Fibroblast of skin of back (primary cell): ENCODE measurements at places on chromosomes 11 and 22.

- DNase-seq, result no peak
Observed at GRCh38 chr11:6571434-6572008, 31.9 kb downstream of the RRP8 start.

GRCh38 chr11:11946878-11947277 is 61.5 kb downstream of the DKK3 start:
- no peak for DNase-seq

DNA sequence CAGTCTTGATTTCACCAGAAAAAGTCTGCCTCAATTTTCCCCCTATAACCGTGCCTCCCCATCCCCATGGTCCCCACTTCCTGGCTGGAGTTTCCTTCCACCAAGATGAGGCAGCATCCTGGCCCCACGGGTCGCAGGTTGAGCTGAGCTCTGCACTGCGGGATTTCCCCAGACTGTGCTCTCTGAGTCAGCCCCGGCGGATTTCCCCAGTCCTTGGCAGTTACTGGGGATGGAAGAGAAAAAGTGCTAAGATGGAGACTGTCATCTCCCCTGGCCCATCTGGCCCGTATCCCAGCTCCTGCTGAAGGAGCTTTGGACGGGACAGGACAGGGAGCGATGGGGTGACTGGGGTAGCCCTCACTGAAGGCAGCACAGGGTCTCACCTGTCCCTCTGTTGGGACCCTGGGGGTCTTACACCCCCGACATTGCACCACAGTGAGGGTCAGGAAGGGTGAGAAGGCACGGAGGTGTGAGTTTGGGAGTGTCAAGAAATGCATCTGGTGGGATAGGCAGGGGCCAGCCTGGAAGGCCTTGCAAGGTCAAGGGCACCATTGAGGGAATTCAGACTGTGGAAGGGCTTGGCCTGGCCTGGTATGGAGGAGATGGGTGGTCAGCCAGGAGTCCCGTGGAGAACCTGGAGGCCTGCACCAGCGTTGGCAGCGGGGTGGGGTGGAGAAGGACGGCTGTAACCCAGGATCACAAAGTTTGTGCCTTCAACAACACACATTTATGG is 36.5 kb downstream of the NADSYN1 start:
- no peak for DNase-seq

DNA sequence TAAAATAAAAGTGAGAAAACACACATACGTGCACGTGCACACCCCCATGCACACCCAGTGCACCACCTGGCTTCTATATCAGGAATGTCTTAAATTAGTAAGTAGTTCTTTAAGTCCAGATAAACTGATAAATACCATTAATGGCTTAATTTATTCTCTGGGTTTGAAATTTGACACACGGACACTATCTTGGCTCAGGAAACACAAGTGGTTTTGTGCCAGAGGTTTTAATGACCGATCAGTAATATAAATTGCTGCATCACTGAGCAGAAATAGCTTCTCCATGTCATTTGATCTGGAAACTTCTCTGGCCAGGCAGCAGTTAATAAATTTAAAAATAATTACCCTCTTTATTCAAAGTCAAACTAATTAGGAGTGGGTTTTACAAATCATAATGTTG is 101.5 kb upstream of the NNMT start:
- no peak for DNase-seq

DNA sequence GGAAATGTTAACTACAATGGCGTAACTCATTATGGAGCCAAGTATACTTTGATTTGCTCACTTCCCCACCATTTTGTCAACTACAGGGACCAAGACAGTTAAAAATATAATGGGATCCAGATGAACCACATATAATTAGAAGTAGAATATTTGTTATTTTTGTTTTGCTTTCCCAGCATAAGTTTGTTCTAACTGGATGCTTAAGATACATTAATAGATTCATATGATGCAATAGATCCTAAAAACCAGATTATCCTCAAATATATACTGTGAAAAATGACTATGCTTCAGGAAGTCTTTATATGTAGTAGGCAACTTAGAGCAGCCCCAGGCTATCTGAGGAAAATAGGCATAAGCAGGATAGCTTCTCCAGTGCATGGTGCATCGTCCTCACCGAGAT is 38.3 kb downstream of the SESN3 start:
- no peak for DNase-seq

DNA sequence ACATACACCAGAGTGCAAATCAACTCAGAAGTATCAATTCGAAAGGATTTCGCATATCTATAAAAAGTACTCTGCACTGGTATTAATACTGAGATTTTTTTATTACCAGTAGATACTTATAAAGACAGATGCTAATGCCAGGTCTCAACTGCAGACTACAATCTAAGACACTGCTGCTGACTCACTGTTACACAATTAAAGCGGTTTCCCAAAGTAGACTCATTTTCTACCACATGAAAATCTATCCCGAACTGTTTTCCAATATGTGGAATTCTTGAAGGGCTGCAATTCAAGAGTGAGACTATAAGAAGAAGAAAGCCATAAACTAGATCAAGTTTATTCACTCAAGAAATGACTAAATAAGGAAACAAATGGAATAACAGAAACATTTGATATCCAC is 57.2 kb upstream of the ARHGAP32 start:
- DNase-seq, result peak; percentile 59

DNA sequence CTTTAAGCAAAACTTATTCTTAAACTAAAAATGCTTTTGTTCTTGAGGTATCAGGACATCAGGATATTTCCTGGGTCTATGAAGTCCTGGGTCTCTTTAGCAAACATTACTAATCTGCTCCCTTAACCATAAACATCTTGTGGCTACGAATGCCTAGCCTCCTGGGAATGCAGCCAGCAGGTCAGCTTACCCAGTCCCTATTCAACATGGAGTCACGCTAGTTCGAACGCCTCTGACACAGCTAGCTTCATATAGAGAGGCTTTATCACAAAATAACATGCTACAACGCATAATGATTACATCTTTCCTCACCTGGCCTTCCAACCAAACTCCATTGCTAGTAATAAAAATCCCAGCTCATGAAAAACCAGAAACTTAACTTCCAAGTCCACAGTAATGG is 17.5 kb upstream of the FIBIN start:
- DNase-seq, result peak; percentile 78

GRCh38 chr11:57972013-57972367 is 51.7 kb upstream of the OR9Q1 start:
- DNase-seq, result no peak

GRCh38 chr11:119148720-119149017 is 183 bp upstream of the ABCG4 start:
- no peak for DNase-seq

GRCh38 chr11:65646288-65646957 is 8.5 kb downstream of the SIPA1 start:
- no peak for DNase-seq

GRCh38 chr11:18468059-18468458 is 12.4 kb downstream of the LDHAL6A start:
- no peak for DNase-seq

DNA sequence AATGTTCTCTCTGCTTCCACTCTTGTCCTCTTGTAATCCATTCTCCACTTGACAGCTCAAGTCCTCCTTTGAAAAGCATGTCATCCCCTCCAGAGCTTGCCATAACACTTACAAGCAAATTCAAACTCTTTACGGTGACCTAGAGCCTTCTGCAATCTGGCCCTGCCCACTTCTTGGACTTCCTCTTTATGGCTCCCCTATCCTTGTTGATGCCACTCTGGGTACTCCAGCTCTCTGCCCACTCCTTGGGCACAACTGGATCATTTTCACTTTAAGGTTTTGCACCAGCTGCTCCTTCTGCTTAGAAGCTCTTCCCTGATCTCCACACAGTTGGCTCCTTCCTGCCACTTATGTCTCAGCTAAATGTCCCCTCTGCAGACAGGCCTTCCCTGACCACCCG is 217.9 kb downstream of the DSCAML1 start:
- no peak for DNase-seq

DNA sequence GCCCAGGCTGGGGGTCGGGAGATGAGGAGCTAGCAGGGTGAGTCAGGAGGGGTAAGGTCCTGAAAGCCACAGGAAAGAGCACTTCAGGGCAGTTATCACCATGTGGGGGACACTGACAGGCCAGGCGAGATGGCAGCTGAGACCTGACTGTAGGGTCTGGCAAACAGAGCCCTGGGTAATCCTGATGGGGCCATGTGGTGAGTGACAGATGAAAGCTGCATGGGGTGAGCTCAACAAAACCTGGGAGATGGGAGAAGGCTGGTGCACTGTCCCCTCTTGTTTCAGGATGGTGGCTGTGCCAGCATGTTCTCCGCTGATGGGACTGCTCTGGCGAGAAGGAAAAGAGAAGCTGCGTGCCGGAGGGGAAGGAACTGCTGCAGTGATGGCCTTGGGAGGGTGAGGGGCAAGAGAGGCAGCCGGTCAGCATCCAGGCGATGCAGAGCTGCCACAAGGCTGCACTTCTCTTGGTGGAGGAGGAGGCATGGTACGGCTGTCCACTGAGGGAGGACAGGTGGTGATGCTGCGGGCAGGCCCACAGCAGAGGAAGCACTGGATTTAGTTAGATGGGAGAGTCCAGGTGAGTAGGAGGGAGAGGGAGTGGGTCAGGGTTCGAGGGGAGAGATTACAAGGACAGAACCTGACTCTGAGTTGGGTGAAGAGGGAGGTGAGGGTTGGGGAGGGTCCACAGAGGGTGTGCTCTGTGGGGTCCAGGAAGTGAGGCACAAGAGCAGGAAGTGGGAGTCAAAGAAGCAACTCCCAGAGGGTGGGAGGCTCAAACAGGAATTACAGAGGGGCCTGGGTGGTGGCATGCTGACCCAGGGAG is 3.8 kb downstream of the TOP3B start:
- DNase-seq, result no peak

GRCh38 chr11:17267576-17267975 is 9.0 kb upstream of the NUCB2 start:
- no peak for DNase-seq

DNA sequence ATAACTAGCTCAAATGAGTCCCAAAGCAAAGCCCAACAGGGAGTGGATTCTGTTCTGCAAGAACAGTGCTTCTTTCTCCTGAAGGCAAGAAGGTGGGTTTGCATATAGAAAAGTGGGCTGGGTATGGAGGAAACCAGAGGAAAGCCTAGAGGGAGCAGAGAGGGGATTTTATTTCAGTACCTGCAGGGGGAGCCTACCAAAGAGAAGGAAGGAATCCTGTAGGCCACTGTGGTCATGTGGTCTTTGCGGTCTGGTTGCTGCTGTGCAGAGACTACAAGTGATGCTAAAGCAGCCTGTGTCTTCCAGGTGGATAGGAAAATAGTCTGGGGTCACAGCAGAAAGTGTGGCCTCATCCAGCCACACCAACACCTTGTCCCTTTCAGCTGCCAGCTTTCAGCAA is 33.2 kb upstream of the ZBTB16 start:
- DNase-seq, result no peak

GRCh38 chr11:95072948-95073347 is 6.2 kb downstream of the SRSF8 start:
- DNase-seq, result no peak

- peak; percentile 80 for DNase-seq
Observed at GRCh38 chr11:38814670-38815069, 2216.6 kb upstream of the RAG2 start.

DNA sequence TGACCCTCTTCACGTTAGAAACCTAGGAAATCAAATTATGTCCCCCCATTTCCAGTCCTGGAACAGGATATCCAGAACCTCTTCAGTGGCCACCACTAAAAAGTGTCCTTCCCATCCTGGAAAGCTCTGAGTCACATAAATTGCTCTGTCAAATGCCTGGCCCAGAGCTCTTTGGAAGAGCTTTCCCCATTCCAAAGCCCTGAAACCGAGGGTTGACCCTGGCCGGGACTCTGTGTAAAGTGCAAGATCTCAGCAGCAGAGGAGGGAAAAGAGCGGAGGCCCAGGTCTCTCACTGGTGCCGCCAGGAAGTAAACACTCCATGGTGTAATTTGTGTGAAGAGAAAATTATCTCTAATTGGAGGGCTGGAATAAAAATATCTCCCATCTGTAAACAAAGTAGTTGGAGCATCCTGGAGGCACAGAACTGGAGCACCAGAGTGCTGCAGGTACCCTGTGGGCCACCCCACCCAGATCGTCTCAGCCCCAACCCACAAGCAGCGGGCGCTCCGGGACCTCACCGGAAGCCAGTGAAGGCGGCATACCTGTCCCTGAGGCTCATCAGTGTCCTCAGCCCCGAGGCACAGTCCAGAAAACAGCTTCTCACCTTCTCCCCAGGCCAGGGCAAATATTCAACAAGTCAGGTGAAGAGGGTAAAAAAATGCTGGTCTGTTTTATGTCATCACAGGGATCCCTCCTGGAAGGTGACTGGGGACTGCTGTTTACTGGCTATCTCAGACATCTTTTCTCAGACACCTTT is 4.7 kb upstream of the JAM3 start:
- no peak for DNase-seq

DNA sequence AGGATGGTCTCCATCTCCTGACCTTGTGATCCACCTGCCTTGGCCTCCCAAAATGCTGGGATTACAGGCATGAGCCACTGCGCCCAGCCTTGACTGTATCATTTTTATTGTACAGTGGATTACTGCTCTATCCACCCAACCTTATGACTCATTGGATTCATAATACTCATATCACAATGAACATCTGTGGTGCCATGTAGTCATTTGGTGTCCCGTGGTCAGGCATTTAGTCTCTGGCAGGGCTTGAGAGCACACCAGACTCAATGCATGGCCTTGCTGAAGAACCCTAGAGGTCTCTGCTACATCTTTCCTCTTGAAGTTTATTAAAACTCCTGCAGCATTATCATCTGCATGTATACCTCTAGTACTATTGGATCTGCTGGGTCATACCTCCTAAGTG is 98.0 kb upstream of the LDLRAD3 start:
- DNase-seq, result no peak

DNA sequence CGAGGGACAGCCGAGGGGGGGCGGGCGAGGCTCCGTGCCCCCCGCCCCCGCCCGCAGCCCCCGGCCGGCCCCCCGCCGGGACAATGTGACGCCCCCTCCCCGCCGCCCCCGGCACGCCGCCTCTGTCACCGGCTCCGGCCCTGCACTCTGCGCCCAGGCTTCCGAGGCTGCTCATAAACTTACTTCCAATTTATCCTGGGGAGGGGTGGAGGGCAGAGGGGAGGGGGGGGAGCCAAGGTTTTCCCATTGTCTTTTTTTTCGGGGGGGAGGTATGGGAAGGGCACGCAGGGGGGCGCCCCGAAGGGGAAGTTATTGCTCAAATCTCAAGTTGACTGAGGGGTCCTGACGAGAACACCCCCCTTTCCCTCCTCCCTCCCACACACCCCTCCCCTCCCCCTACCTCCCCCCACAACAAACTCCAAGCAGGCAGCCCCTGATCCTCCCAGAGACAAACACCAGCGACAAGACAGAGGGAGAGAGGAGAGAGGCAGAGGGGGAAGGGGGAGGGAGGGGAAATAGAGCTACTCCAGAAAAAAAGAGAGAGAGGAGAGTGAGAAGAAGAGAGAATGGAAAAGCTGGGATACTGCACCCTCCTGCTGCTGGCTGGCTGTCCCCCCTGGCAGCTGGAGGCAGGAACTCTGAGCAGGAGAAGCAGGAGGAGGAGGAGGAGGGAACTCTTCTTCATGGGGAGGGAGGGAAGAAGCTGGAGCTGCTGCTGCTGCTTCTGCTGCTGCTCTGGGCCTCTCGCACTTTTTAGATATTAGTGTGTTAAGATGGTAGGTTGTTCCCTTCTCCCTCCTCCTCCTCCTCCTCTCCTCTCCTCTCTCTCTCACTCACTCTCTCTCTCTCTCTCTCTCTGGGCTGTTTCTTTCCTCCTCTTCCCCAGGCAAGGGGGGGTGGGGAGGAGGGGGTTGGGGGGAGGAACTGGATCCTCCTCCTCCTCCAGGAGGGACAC is 631 bp downstream of the PHF21A start:
- peak; percentile 82 for DNase-seq
